Heart right ventricle (tissue), 16 donors: ENCODE measurements at places on chromosomes 3 and 15.

- H3K4me1 ChIP-seq: no peaks in the 10 kb centered on the region
- no peak overlapping the region for H3K27ac ChIP-seq
- H3K27me3 ChIP-seq: no peaks in the 10 kb centered on the region
- no peak overlapping the region for H3K4me3 ChIP-seq
- H3K36me3 ChIP-seq: no peaks in the 10 kb centered on the region
Measured at GRCh38 chr3:31132132-31132769, 237.8 kb upstream of the GADL1 start.

DNA sequence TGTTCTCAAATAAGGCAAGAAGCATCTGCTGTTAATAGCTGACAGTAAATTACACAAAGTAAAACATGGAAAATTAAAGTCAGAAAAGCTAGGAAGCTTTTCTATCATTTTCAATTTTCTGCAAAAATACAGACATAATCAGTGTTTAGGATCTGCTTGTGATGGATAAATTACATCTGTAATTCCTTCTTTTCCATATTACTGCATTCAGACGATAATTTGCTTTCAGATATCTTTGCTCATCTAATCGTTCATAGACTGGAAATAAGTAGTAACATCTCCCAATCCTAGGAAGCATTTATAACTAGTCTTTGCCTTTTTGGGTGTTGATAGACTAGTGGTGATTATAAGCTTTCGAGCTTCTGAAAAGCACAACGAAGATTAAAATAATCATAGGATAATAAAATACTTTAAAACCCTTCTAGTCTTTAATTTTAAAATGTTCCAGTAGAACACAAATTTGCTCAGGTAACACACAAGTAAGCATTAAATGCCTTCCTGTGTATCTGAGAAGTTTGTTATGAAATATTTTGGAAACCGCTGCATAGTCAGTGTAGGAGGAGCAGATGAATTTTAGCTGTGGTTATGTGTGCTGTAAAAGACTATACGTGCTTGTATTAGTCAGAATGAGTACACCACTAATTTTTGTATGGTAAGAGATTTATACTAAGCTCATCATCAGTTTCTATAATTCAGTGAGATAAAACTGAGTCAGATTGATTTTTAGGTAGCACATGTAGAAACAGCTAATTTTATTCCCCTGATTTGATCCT, 41.0 kb downstream of the MBNL1 start:
- peaks cover 76% of the 10 kb centered on the region for H3K4me1 ChIP-seq

- no peak overlapping the region for H3K4me3 ChIP-seq
- no peaks in the 10 kb centered on the region for H3K27me3 ChIP-seq
- peaks cover 83% of the 10 kb centered on the region for H3K36me3 ChIP-seq
- no peak for DNase-seq
Measured at GRCh38 chr3:172303941-172304558, 144.2 kb downstream of the GHSR start.

- no peaks in the 10 kb centered on the region for H3K36me3 ChIP-seq
- H3K27me3 ChIP-seq: no peaks in the 10 kb centered on the region
- H3K4me3 ChIP-seq: no peak overlapping the region
- no peak for DNase-seq
- H3K4me1 ChIP-seq: no peaks in the 10 kb centered on the region
Measured at GRCh38 chr3:157023226-157023625, 136.7 kb downstream of the CCNL1 start.

DNA sequence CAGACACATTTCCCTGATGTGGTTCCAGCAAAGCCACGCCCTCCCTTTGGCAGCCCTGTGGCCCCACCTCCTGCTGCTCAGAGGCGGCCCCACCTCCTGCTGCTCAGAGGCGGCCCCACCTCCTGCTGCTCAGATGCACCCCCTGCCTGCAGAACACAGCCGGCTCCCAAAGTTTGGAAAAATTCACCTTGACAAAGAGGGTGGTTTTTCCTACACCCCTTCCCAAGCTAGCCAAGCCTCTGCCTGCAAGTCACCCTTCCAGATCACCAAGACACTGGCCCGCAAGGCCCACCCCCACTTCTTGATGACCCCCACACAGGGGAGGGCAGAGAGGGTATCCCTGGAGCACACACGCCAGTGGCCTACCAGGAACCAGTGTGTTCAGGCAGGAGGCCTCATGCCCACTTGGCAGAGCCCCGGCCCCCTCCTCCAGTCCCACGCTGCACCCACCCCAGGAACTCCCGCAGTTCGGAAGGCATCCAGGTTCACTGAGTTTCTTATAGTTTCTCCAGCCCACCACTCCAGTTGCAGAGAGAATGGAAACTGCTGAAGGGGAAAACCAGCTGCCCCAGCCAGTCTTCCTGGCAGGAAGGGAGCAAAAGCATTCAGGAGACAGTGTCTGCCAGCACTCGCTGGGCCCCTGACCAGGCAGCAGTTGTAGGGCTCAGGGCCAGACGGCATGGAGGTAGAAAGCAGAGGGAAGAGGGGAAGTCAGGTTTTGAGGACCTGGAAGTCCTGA, 2.3 kb upstream of the HAPLN3 start:
- DNase-seq: peak; percentile 91
- H3K27ac ChIP-seq: peak overlapping the region; percentile 71
- no peak overlapping the region for H3K4me3 ChIP-seq
- no peaks in the 10 kb centered on the region for H3K27me3 ChIP-seq
- H3K4me1 ChIP-seq: peaks cover 74% of the 10 kb centered on the region
- H3K36me3 ChIP-seq: peaks cover 40% of the 10 kb centered on the region

DNA sequence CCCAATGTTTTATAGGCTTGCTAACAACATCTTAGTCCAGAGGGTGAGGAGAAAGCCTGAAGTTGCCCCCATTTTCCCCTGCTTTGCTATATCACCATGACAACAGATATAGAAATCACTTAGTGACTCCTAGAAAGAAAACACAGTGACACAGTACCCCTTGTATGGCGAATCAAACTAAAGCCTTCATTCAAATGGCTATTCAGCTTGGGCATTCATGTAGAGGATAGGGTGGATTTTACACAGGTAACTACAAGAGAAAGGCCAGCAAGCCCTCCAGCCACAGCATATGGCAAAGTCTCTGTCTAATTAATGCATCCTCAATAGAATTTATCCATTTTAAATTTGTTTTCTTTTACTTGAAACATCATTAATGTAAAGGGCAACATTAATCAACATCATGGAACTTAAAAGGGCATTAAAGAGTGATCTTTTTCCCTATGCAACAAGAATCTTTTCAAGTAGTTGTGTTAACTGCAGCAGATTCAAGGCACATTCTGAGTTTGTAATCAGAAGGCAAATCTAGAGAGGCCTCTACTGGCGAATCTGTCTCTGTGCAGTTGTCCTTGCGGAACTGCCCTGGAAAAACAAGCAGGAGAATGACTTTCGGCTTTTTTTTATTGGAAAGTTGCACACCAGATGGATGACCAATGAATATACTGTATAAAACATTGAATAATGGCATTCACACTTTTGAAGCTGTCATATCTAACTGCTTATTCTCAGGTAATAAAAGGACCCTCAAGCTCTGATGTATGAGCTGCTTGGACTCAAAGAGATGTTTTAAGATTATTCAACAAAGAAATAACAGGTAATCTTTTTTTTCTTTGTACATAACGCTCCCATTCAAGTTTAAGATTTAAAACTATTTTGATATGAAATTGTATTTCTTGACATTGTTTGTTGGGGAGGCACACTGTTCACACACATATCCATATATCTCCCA, 621.7 kb upstream of the AGTR1 start:
- H3K4me1 ChIP-seq: no peaks in the 10 kb centered on the region
- H3K4me3 ChIP-seq: no peak overlapping the region
- H3K27me3 ChIP-seq: peaks cover 2% of the 10 kb centered on the region
- H3K27ac ChIP-seq: no peak overlapping the region
- no peaks in the 10 kb centered on the region for H3K36me3 ChIP-seq
